ENCODE measurements at places on chromosomes 4 and X.

DNA sequence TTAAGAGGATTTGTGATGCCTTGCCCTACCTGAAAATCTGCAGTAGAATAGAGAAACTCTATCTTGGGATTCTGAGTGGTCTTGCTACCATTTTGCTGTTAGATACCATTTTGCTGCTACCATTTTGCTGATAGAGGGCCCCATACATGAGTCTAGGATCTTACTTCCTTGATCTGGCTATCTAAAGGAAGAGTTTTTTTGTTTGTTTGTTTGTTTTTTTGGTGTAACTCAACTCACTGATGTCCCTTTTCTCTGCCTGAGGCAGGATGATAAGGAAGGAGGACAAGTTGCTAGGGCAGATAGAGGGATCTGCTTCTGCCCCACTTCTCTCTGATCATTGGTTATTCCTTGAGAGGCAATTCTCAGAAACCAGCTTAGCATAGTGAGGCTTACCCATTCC lies 31.0 kb downstream of the XK start:
- no peak for DNase-seq

DNA sequence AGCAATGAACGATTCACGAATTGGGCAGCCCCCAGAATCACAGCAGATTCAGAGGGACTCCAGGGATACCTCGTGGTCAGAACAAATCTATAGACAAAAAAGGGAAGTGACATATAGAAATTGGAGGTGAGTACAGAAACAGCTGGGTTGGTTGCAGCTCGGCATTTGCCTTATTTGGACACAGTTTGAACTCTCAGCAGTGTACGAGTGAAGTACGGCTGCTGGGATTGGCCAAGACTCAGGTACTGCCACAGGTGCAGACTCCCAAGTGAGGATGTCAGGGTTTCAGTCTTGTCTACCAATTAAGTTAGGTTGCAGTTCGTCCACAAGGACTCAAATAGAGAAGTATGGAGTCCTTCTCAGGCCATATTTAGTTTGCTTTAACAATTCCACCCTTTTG lies 28.2 kb downstream of the HTT-AS start:
- no peak for DNase-seq

GRCh38 chrX:124488412-124489161 lies 142.2 kb downstream of the SH2D1A start:
- DNase-seq = no peak

- no peak for DNase-seq
Observed at GRCh38 chr4:75565481-75565880, 9.6 kb downstream of the ODAPH start.

DNA sequence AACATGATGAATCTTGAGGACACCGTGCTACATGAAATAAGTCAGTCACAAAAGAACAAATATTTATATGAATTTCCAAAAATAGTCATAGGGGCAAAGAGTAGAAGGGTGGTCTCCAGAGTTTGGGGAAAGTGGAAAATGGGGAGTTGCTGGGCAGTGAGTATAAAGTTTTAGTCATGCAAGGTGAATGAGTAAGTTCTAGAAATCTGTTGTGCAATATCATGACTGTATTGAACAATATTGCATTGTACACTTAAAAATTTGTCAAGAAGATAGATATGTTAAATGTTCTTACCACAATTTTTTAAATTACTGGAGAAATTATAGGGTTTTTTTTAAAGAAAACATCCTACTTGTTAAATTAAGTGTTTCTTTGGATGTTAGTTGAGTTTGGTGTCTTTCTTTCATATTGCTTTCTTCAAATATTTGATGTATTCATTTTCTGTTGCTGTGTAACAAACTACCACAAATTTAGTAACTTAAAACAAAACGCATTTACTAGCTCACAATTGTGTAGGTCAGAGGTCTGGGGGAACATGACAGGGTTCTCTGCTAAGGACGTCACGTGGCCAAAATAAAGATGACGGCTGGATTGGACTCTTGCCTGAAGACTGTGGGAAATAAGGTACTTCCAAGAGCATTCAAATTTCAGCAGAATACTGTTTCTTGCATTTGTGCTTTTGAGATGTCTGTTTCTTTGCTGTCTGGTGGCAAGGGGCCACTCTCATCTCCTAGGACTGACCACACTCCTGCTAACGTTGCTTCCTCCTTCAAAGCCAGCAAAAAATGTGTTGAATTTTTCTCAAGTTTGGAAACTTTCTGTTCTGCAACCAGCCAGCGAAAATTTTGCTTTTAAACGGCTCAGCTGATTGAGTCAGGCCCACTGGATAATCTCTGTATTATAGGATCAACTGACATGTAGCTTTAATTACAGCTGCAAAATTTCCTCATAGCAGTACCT lies 76.7 kb downstream of the CPEB2 start:
- no peak for DNase-seq

GRCh38 chr4:71494539-71494938 lies 155.7 kb downstream of the SLC4A4 start:
- DNase-seq = no peak

GRCh38 chrX:44765556-44765955 lies 78.3 kb upstream of the DUSP21 start:
- no peak for DNase-seq

DNA sequence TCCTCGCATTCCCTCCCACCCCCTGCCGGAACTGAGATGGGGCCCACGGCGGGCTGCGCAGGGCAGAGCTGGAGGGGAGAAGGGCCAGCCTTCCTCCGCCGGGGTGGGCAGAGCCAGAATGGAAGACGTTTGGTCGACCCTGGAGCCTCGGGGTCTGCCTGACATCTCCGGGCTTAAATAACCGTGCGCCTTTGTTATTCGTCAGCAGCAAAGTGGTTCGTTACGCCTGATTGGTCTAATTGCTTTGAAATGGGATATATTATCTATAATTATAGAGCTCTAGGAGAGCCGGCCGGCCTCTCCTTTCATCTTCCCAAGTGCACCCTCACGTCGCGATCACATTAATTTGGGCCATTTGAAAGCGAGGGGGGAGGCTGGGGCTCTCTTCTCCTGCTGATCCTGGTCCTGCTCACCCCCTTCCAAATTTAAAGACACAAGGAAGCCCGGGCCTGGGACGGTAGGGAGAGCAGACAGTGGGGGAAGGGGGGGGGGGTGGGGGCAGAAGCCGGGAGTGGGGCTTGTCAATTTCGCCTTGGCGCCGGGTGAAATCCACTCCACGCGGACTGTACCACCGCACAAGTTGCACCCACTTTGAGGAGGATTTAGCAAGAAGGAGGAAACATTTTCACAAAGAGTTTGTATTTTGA lies 4.7 kb upstream of the MSX1 start:
- no peak for DNase-seq

- peak; percentile 4 for DNase-seq
Observed at GRCh38 chrX:2263203-2263602, 237.6 kb downstream of the DHRSX start.

DNA sequence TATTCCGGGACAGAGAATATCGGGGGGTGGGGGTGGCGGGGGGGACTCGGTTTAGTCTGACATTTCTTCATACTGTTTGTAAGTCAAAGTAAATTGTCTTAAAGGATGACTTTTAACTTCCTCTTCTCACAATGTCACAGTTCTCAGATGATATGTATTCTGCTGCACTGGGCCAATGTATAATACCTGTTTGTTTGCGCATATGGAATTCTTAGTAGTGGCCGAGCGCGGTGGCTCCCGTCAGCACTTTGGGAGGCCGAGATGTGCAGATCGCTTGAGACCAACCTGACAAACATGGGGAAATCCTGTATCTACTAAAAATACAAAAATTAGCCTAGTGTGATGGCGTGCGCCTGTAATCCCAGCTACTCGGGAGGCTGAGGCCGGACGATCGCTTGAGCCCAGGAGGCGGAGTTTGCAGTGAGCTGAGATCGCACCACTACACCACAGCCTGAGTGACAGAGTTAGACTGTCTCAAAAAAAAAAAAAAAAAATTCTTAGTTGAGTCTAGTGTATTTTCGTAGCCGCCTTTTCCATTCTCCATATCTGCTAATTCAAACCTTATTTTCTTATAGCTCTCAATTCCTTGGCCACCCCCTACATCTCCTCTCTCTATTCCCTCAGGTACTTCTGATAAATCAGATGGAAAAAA lies 851 bp downstream of the POLR2B start:
- DNase-seq = no peak

DNA sequence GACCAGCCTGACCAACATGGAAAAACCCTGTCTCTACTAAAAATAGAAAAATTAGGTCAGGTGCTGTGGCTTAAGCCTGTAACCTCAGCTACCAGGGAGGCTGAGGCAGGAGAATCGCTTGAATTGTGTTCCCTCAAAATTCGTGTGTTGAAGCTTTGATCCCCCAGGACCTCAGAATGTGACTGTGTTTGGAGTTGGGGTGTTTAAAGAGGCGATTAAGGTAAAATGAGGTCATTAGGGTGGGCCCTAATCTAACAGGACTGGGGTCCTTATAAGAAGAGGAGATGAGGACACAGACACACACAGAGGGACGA lies 23.6 kb downstream of the SLC25A6 start:
- no peak for DNase-seq

Data from naive thymus-derived CD4-positive, alpha-beta T cell (primary cell).